NCI-H345 (cell line): ENCODE measurements at places on chromosomes 7 and 10.

- no peak for DNase-seq
Measured at GRCh38 chr7:133282094-133282493, 29.2 kb downstream of the EXOC4 start.

DNA sequence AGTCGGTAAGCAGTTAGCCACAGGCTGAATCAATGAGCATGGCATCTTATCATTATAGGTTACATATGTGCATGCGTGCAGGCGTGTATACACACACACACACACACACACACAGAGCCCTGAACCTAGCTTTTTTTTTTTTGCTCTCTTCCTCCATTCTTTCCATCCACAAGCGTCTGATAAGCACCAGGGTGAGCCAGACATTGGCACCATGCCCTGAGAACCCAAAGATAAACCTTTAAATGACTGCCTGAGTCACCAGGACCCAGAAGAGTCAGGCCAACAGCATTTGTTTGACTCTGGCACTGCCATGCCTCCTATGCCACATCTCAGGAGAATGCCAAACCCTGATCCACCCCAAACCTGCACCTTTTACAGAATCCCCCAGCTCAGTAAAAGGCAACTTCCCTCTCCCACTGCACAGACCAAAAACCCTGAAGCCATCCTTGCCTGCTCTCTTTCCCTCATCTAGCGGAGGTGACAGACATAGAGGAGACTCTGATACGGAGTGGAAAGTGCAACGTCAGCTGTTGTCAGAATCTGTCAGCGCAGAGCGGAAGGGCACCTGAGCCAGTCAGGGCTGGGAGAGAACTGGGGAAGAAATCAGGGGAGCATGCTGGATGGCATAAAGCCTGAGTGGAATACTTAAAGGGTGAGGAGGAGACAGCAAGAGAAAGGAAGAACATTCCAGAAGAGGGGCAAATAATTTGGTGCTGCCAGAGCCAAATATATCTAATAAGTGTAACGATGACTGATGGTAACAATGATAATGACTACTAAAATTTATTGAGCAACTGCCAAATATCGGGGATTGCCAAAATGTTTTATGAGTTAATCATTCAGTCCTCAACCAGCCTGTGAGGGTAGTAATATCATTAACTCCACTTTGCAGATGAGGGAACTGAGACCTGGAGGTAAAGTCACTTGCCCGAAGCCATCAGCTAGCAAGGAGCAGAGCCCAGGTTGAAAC lies 3.2 kb downstream of the PARP12 start:
- DNase-seq: peak; percentile 70

DNA sequence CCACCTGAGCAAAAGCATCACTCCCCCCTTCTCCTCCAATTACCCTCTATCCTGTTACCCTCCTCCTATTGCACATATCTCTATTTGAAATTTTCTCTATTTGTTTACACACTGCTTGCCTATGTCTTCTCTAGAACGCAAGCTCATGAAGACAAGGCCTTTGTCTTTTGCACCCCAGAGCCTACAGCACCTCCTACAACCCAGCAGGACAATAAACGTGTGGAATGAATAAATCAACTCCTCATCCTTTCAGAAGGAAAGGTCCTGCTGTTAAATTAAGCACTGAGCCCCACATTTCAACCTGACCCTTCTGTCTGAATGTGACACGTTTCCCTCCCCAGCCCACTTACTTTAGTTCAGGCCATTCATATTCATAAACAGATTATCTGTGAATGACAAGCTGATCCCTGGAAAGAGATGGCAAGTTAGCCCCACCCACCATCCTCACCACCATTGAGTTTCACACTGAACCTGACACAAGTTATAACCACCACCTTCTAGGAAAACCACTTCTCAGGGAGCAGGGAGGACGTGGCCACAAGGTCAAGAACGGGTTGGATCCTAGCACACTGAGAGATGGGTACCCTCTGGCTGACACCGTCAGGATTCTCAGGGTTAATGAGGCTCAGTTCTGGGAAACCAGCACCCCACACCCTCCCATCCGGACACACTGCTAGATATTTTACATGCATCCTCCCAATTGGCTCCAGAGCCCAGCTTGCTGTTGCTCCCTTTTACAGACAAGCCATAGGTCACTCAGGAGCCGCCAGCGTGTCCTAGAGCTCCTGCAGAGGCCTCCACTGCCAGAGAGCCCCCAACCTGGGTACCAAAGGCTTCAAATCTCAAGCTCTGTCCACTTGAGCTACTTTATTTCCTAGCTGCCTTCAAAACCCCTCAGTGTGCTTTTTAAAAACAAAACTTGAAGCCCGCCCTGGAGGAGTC lies 934 bp downstream of the PRTFDC1 start:
- peak; percentile 17 for DNase-seq

GRCh38 chr10:100571084-100571856 lies 35.5 kb downstream of the HIF1AN start:
- DNase-seq: no peak

DNA sequence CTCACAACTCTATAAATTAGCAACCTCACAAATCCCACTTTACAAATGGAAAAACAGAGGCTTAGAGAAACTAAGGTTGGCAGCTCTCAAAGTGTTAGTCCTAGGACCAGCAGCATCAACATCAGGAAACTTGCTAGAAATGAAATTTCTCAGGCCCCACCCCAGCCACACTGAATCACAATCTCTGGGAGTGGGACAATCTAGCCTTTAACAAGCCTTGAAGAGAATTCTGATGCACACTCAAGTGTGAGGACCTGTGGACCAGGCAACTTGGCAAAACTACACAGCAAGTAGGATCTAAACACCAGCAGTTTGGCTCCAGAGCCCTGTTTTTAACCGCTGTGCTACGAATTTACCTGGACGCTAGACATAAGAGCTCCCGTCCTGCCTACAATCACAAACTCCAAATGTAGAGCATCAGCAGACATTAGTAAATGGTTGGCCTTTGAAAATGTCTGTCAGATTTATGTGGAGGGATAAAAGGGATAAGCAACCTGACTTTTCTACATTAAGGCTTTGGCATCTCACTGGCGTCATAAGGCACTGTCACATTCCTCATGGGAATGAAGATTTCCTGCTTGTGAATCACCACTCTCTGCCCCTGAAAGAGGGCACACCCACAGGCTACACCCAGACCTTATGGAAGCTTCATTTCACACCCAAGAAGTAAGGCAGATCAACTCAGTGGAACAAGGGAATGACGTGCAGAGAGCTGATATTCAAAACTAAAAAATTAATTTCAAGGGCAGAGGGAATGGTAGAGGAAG lies 34.5 kb downstream of the PPP1R3C start:
- no peak for DNase-seq

- no peak for DNase-seq
Measured at GRCh38 chr10:13883636-13884444, 297.1 kb downstream of the PRPF18 start.

DNA sequence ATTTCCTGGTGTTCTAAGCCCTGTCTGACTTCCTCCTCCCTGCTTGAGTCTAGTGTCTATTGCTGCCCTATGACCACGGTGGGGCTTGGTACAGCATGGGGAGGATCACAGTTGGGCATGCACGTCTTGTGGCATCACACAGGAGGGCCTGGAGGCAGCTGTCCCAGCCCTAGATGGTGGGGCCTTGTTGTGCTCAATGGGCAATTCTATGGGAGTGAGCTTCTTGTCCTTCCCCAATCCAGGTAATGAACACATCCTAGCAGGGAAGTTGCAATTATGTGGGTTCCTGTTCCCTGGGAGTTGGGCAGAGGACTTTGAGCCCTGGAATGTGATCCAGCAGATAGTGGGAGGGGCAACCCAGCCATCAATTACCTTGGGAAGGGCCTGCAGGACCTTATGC lies 10.8 kb upstream of the FAM3C start:
- DNase-seq: no peak

- no peak for DNase-seq
Measured at GRCh38 chr10:13722747-13723653, 136.2 kb downstream of the PRPF18 start.

GRCh38 chr7:157462419-157462771 lies 125.6 kb downstream of the DNAJB6 start:
- DNase-seq: no peak

- DNase-seq: no peak
Measured at GRCh38 chr10:95832216-95833041, 75.3 kb upstream of the CC2D2B start.

GRCh38 chr10:90787393-90788198 lies 70.2 kb downstream of the HTR7 start:
- peak; percentile 23 for DNase-seq

DNA sequence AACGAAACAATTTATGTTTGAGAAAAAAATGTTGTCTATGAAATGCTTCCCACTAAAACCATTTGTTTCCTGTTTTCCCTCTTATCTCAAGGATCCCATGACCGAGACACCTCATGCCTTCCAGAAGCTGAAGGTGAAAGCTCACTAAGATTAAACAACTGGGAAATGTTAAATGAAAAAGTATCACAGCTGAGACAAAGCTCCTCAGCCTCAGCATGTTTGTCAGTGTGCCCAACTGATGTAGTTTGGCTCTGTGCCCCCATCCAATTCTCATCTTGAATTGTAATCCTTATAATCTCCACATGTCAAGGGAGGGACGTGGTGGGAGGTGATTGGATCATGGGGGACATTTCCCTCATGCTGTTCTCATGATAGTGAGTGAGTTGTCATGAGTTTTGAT lies 327.3 kb downstream of the HTR7 start:
- DNase-seq: no peak

DNA sequence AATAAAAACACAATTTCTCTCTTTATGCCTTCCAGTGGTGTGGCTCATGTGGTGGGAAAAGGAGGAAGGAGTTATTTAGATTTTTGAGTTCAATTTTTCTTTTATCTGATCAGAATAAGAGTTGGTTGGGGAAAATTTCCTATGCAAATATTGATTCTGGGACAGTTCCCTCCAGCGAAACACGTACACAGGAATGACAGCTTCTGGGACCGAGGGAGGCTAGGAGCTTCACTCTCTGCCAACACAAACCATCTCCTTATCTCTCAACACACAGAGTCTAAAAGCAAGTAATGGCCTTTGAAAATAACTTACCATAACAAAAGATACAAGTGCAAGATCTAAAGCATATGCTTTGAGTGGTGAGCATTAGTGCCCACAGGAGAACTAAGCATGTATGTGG lies 122.7 kb downstream of the RAPGEF5 start:
- DNase-seq: no peak

- no peak for DNase-seq
Measured at GRCh38 chr10:126131341-126131740, 235.0 kb downstream of the FANK1 start.

DNA sequence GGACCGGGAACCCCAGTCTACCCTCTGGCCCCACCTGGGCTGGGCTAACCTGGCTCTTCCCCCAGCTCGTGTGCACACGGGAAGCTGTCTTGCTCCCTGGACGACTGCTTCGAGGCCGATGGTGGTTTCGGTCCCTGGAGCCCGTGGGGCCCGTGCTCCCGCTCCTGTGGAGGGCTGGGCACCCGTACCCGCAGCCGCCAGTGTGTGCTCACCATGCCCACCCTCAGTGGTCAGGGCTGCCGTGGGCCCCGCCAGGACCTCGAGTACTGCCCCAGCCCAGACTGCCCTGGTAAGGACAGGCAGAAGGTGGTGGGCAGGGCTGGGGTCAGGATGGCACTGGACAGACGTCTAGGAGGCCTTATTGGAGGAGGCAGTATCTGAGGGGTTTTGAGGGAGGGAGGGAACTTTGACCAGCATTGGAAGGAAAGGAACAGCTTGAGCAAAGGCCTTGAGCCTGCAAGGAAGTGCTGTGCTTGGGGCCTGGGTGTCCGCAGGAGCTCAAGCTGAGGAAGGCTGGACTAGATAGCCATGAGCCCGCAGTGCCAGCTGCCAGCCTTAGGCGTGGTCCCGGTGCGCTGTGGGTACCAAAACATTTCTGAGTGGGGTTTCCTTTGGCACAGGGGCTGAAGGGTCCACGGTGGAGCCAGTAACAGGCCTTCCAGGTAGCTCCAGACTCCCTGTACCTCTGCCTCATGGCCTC lies 20.2 kb upstream of the ZNF862 start:
- DNase-seq: no peak

- DNase-seq: no peak
Measured at GRCh38 chr10:80569131-80569895, 31.6 kb downstream of the SH2D4B start.

- DNase-seq: no peak
Measured at GRCh38 chr7:27091941-27092818, 3.6 kb downstream of the HOXA1 start.

GRCh38 chr7:157827045-157827862 lies 490.4 kb downstream of the DNAJB6 start:
- no peak for DNase-seq

GRCh38 chr10:30553626-30554439 lies 75.7 kb downstream of the LYZL2 start:
- peak; percentile 13 for DNase-seq

DNA sequence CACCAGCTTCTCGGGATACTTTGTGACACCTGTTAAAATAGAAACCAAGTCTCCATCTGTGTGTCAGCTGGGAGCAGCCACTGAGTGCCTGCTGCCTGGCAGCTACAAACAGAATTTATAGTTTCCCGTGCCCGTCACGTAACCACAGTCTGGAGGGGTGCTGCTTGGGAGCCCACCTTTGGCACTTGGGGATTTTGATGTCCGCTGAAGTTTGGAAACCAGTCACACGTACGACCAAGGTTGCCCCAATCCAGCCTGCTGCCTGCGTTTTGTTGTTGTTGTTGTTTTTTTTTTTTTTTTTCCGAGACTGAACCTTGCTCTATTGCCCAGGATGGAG lies 1.6 kb downstream of the TRRAP start:
- no peak for DNase-seq

DNA sequence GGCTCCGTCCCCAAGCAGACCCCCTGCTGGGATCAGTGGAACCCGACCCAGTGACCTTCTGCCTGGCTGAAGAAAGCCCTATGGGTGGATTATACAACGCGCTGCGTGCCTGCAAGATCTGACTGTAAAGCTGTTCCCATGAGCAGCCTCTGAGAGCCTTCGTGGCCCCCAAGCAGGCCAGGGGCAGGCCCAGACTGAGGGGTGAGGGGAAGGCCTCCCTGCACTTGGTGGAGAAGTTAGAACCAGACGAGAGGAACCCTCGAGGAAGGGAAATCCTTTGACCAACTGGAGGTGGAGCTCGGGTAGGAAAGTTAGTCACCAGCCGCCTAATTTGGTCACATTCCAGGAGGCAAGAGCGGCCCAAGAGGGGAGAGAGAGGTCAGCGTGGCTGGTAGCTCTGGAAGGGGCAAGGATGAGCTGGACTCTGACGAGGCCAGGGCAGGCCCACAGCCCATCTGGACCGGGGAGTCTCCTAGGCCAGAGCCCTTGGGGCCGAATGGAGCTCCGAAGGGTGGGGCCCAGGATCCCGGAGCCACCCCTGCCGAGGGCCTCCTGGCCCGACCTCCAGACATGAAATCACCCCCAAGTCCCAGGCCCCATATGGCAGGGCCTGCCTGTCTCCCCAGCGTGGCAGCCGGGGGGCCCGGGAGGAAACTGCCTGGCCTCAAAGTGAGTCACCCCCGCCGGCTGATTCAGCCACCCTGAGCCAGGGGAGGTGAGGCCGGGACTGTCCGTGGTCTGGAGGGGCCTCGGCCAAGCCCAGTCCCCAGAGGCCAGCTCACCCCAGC lies 23.3 kb upstream of the PDGFA start:
- DNase-seq: no peak
